ENCODE measurements at places on chromosomes 7 and 10. TPM values are rescaled to one million over a fixed set of nuclear protein-coding genes. Genes with fewer than 3 reads are reported as not detected.

KIAA1549 gene
- total RNA-seq, result 1.2 TPM

LRMDA gene
- 31.7 TPM for total RNA-seq

AKR1C4 gene
- not detected for total RNA-seq

SPDYE6 gene
- not detected for total RNA-seq

IFT22 gene
- total RNA-seq, result 55.9 TPM

CALML3 gene
- not detected for total RNA-seq

ASB10 gene
- not detected for total RNA-seq

KCNIP2 gene
- total RNA-seq, result 1.4 TPM

DCLRE1C gene
- total RNA-seq, result 19.2 TPM

TMEM140 gene
- 12.8 TPM for total RNA-seq

PALD1 gene
- total RNA-seq, result 12.4 TPM

FGF8 gene
- total RNA-seq, result not detected

STOX1 gene
- total RNA-seq, result 8.5 TPM

RARRES2 gene
- total RNA-seq, result 22.2 TPM

OR9A2 gene
- total RNA-seq, result not detected

CLEC2L gene
- not detected for total RNA-seq
